ENCODE measurements at places on chromosomes 5 and 9.

DNA sequence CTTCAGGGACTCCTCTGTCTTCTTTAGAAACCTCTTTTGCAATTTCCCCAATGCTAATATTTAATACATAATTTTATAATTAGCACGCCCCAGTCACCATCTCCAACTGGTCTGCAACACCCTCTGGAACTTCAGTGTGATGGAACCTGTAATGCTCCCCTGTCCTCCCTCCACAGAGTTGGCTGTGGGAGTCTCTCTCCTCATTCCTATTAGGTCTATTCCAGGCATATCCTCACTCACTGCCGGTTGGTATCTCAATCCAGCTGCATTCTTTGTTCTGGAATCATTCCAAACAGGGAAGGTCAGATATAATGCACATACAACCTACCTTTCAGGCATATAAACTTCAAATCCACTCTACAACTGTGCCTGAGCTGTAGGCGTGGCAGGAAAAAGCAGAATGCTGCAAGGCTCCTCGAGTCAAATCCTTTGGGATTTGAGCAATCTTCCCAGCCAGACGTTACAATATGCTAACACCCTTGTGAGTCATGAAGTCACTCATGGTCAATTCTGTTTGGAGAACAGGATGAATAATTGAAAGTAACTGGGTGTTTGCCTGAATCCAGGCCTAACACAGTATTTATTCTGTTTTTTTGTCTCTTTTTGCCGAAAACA, 293.8 kb downstream of the CWC27 start:
- no peak for DNase-seq

DNA sequence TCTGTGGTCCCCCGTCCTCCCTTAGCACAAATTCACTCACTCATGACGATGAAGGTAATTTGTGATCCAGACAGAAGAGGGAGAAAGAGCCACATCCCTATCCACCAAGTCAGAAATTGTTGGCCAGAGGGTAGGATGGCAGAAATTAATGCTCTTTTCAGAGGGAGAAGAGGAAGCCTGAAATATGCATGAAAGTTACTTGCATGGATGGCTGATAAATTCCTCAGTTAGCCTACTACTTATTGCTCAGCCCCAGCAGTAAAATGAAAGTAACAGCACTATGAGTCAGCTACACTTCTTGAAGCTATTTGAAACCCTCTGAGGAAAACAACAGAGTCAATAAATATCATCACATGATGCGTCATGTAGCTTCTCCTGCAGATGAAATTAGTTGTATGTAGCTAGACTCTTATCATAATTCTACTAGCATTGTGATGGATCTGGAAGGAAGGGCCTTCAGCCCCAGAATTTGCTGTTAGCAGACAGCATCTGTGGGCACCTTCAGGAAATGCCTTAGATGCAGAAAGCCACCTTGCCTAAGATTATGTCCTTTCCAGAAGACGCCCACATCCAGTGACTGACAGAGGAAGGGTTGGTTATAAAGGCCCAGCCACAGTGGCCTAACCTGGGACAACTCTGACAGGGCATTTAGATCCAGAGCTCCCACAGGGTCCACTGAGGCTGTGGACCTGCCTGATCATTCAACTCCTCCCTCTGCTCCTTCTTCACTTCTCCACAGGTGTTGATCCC, 81.2 kb upstream of the CCDC112 start:
- DNase-seq = no peak

DNA sequence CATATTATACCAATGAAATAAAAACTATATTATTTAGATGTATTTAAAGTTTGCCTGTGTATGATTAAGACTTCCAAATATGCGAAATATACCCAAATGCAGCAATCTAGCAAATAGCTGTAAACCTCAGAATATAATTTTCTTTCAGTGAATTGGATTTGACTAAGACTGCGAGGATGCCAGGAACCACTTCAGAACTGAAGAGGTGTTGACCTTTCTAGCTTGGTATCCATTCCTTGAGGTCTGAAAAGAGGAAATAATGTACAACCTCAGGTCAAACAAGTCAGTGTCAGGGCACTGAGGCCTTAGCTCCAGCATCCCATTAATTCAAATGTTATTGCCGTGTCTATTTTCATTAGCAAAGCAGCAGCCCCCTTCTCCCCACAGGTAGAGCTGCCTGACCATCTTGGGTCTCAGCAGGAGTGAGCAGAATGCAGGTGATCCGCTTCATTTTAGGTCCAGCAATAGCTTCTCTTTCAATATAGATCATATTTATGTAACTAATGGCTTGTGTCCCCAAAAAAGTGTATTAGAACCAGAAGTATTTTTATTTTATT, 100.0 kb downstream of the KIAA1958 start:
- DNase-seq = no peak

DNA sequence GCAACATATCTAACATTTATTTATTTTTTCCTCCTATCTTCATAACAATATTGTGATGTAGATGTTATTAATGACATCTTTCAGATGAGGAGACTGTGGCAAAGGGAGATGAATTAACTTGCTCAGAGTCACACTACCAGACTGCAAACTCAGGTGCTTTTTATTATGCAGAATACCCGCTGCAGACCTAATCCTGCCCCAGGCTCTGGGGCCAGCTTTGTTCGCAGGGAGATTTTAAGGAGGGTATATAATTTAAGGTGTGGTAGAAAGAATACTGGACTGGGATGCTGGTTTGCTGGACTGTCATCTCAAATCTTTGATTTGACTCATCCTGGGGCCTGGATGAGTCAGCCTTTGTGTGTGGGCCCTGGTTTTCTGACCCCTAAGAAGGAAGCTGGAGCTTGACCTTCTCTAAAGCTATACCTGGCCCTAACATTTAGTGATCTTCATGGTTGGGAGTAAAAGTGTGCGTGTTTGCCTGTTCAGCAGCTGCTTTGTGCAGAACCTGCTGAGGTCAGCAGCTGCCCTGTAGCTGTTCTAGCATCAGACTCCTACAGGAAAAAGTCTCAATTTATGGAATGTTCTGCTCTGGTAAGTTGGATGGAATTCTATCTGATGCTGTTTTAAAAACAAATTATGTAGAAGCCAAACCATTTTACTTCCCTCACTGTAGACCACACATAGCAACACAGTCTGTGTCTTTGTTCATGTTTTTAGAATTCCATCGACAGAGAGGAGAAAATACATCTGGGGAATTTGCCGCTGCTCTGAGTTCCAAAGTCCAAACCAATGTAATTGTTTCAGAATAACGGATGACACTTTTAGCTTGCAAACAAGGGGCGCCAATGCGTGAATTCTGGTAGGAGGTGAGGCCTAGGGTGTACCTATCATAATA, 4.5 kb downstream of the SLC36A1 start:
- no peak for DNase-seq

DNA sequence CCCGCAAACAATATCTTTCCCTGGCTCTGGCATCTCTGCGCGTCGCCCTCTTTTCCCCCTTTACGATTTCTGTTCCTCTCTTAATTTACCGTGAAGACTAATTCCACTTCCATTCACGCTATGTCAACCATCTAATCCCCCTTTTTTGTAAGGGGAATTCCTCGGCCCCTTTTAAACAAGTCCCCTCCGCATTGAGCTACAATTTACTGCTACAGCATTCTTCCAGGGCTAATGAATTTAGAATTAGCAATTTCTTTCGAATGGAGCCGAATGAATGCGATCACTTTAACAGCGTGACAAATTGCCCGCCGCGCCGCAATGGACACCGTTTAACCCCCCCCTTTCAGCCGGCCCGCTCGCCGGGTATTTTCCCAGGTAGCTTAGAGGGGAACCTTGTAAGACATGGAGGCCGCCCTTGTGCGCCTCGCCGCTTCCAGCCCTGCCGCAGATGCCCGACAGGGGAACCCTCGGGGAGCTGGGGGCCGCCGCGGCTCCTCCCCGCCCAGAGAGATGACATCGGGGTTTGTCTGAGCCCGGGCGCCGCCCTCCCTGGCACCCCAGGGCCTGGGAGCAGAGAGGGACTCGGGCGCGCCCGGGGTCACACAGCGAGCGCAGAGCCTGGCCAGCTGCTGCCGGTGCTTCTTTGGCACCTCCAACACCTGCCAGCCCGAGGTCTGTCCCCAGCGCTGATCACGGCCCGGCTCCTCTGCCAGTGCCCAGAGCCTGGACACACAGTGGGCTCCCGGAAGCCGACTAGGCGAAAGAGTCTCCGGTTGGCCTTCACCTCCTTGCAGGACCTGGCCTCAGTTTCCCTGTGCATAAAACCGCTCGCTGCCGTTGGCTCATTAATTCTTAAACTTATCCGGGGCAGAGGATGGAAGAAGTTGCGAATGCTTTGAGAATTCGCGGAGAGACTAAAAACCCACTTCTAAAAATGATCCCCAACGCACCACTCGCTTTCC, 1.3 kb downstream of the PRDM12 start:
- no peak for DNase-seq

- DNase-seq = peak; percentile 49
Observed at GRCh38 chr9:93193388-93194220, 9.7 kb downstream of the WNK2 start.

DNA sequence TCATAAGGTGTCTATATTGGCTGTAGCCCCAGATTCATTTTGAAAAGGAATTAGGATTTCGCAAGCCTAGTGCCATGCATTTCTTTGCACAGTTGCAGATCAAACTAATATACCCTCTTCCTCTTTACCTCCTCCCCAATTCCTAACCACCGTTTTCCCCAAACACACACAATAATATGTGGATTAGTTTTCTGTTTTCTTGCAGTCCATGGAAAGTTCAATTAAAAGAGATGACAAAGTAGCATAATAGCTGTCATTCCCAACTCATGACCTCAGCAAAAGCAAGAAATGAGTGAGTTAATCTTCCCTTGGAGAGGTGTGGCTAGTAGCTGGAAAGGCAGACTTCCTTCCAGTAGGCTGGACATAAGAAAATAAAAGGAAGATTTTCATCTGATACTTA, 349.1 kb downstream of the TMEM232 start:
- no peak for DNase-seq

DNA sequence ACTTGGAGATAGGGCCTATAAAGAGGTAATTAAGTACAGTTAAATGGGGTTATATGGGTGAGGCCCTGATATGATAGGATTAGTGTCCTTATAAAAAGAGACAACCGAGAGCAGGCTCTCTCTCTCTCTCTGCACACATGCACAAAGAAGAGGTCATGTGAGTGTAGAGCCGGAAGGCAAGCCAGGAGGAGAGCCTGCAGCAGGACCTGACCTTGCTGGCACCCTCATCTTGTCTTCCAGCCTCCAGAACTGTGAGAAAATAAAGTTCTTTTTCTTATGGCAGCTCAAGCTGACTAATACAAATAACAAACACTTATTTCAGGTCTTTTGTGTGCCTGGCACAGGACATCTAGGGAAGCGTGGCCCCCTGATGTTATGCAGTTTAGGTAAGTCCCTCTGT, 62.1 kb downstream of the ARHGAP26 start:
- no peak for DNase-seq
